ENCODE measurements at places on chromosomes 11 and 22.

DNA sequence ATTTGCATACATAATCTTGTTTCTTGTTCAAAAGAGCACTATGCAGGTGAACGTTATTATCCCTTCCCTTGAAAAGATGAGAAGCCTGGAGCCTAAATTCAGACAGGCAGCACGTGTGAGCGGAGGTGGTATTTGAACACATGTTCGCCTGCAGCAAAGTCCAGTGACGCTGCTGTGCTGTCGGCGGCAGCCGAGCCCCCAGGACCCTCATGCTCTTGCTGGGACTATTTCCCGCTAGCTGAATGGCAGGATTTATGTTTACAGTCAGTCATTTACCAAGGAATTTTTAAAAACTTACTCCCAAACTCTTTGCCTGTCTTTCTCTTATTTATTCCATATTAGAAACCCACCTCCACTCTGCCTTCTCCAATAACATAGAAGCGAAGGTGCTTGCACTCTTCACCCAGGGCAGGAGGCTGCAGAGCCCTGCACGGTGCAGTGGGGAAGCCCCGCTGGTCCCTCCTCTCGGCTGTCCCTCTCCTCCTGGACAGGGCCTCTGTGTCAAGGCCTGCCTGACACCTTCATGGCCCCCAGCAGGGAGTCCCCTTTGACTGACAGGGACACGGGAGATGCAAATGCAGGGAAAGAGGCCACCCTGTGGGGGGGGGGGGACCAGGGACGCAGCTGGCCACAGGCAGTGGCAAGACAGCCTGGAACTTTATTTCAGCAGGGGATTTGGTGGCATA is 528.5 kb upstream of the B3GAT1 start:
- no peak for DNase-seq

DNA sequence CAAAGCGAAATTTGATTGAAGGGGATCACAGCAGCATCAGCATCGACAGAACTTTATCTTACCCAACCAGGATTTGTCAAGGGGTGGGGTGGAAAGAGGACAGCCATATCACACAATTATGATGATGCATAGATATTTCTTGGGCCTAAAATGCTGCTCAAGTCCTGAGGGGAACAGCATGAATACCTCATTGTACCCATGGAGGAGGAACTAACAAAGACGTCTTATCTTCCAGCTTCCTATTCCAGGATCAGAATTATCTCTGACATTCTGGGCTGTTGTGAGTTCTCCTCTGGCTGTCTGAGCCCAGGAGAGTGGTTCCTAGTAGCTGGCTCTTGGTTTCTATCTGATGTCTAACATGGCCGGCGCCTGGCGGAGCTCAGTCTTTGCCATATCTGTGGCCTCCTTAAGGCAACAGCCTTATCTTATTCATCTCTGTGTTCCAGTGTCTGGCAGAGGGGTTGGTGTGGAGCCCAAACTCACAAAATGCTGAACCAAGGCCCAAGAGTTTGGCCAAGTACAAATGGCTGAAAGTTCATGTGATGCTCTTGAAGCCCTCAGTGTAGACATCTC is 68.2 kb upstream of the TIMP3 start:
- no peak for DNase-seq

DNA sequence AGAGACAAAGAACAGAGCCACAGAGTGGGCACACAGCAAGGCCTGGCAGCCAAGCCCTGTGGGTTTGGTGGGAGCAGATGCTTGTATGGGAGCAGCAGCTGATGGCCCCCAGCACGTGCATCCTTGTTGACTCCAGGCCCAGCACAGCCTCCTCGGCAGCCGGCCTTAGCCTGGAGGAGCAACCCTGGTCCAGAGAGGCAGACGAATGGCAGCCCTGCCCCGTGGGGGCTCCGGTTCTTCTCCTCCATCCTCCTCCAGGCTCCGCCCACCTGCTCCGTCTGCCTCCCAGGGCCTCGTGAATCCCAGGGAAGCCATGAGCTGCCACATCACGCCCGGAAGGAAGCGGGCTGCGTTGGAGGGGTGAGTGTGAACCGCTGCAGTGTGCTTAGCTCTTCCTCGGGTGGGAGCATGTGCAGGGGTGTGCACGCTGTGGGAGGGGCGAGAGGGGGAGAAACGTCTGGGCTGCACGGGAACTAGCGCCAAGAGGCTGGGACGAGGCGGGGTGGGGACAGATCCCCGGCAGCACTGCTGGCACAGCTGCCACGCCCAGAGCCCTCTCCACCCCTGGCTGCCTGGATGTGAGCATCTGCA is 36.3 kb upstream of the JAM3 start:
- DNase-seq: no peak

- DNase-seq: no peak
Observed at GRCh38 chr11:95456714-95457491, 225.9 kb upstream of the SESN3 start.

- DNase-seq: no peak
Observed at GRCh38 chr11:126841999-126842398, 158.6 kb downstream of the KIRREL3 start.

DNA sequence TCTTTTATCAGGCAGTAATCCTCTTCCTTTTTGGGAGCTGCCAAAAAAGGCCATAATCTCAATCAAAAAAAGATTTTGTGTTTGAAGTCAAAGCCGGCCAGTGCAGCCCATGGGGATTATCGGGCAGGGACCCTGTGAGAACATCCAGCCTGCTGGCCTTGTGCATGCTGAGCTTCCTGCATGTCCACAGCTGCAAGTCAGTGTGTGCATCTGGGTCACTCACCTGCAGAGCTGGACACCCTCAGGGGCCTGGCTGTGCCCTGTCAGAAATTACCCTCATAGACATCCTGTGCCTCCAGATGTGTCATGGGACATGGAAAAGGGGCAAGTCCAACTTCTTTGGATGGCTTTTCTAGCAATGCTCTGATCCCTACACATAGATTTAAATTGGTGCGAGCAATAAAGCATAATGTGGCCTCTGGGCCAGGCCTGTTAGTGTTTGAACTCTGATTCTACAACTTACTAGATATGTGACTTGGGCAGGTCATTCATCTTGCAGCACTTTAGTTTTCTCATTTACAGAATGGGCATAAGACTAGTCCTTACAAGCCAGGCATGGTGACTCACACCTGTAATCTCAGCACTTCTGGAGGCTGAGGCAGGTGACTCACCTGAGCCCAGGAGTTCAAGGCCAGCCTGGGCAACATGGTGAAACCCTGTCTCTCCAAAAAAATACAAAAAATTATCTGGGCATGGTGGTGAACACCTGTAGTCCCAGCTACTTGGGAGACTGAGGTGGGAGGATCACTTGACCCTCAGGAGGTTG is 81.6 kb upstream of the LARGE1 start:
- DNase-seq: no peak

DNA sequence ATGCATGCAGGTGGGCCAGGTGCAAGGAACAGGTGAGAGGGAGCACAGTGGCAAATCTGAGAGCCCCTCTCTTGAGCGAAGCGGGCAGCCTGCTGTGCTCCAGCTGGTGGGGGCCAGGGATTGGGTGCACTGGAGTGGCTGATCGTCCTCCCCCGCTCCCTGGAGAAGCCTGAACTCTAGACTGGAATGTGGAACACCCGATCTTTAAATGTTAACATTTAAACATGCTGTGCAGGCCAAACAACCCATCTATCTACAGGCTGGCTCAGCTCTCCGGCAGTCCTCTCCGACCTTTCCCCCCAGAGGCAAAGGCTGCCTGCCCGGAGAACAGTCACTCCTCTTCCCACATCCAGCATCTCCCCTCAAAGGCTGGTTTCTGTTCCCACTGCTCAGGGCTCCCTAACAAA is 5.1 kb downstream of the MRGPRF start:
- DNase-seq: no peak

DNA sequence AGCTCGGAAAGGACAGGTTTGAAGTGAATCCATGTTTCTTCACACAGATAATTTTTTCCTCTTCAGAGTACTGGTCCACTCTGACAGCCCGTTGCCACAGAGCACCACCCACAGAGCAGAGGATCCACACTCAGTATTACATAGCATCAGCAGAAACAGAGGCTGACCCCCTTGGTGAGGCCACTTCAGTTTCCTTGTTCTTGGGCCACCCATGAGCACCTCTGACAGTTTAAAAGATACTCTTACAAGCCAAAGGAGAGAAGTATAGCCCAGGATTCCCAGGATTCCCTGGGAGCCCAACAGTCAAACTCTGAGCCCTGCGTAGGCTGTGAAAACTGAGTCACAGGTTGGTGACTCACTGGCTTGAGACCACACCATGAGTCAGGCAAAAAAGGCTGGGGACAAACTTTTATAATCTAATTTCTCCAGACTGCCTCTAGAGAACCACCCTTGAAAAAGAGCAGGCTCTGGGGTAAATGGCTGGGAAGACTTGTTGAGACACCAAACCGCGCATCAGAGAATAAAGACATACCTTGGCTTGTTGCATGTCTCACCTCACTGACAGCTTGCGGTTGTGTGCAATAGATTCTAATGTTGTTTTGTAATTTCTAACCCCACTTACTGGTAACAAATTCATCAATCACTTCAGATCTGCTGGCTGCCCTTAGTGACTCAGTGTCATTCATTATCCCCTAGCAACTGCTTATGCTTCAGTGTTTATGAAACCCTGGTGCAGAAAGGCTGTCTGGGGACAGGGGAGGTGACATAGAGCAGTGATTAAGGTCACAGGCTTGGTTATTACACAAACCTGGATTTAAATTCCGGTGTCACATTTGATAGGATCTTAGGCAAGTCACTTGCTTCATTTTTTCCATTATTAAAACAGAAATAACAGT is 56.9 kb upstream of the PRSS23 start:
- no peak for DNase-seq

DNA sequence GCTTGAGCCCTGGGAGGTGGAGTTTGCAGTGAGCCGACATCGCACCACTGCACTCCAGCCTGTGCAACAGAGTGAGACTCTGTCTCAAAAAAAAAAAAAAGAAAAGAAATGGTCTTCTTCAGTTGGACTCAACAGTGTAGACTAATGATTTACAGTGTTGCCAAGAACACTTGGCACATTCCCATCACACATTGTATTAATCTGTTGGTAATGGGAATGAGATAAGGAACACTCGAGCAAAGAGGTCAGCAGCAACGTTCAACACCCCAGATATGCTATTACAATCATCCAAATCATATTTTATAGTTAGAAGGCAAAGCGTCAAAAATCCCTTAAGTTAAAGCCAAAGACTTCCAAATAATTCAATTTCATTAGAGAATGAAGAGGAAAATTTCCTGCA is 14.5 kb downstream of the CDON start:
- no peak for DNase-seq

GRCh38 chr11:99423428-99423983 is 402.8 kb downstream of the CNTN5 start:
- no peak for DNase-seq

DNA sequence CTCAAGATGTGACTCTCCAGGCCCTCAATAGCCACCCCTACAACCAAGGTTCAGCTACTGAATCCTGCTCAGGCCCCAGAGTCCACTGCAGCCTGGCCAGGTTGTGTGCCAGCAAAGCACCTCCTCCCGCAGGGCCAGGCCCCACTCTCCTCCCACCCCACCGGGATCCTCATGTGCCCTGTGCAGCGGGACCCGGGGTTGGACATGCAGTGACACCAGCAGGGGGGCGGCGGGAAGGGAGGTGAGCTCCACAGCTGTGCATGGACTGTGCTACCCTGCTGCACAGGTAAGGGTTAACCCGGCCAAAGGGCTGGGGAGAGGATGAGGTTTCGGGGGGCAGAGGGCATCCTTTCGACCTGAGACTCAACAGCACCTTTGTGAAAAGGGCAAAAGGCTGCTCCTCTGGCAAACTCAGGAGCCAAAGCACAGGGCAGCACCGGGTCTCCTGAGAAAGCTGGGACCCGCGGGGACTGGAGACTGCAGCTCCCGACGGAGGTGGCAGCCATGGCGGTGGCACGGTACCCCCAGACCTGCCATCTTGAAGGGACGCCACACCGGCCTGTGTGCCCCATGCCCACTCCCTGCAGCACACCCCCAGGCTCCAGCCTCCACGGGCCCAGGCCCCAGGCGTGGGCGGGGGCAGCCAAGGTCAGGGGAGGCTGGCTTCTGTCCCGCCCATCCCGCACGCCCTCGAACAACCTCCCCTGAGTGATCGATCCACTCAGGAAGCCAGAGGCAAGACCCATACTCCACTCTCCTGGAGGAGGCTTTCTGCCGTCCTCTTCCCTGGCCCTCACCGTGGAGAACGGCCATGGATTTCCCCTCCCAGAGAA is 10.6 kb downstream of the PLXNB2 start:
- DNase-seq: no peak

- no peak for DNase-seq
Observed at GRCh38 chr22:20090730-20091240, 10.7 kb downstream of the DGCR8 start.

GRCh38 chr11:95912902-95913560 is 10.9 kb downstream of the MTMR2 start:
- DNase-seq: no peak

- no peak for DNase-seq
Observed at GRCh38 chr11:44564670-44565210, 723 bp upstream of the CD82 start.

DNA sequence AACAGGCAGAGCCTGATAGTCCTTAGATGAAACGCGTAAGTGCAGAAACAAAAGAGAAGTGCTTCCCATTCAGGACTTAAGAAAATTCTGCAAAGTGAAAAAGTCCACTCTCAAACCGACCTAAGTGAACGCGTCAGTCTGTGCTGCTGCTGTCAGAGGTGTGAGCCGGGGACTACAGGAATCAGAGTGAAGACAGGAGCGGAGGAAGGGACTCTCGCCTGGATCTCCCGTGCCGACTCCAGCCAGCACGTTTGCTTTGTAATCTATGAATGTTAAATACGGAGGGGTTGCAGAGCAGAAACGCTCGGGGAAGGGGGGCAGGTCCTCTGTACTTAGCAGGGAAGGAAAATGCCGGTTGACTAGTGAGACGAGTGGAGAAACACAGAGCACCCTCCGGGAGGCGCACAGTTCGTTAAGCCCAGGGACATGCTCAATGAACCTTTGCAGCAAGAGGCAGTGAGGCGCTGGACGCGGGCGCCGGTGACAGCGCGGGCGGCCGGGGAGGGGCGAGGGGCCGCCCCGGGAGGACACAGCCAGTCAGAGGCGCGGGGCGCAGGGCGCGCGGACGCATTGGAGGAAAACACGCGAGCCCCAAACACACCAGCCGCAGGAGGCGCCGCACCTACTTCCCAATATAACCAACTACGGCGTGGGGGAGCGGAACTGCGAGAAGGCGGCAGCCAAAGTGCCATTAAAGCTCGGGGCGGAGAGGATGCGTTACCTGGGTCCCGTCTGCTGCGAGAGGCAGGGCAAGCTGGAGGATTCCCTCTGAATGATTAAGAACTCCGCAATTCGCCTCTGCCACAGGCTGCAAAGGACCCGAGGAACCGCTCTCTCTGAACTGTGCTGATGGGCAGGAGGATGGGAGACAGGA is at the start of gene CNTN5:
CNTN5 (plus strand) TSS at position 598 of the 874 bp plus-strand sequence.
- DNase-seq: no peak

- DNase-seq: no peak
Observed at GRCh38 chr22:17537155-17537554, 26.1 kb upstream of the SLC25A18 start.
